ENCODE measurements at places on chromosomes 3 and 15.

GRCh38 chr3:20583648-20584047 is 397.6 kb upstream of the SGO1 start:
- no peak for DNase-seq
- no peak overlapping the region for H3K27ac ChIP-seq
- H3K27me3 ChIP-seq: no peaks in the 10 kb centered on the region
- no peak overlapping the region for H3K4me3 ChIP-seq

DNA sequence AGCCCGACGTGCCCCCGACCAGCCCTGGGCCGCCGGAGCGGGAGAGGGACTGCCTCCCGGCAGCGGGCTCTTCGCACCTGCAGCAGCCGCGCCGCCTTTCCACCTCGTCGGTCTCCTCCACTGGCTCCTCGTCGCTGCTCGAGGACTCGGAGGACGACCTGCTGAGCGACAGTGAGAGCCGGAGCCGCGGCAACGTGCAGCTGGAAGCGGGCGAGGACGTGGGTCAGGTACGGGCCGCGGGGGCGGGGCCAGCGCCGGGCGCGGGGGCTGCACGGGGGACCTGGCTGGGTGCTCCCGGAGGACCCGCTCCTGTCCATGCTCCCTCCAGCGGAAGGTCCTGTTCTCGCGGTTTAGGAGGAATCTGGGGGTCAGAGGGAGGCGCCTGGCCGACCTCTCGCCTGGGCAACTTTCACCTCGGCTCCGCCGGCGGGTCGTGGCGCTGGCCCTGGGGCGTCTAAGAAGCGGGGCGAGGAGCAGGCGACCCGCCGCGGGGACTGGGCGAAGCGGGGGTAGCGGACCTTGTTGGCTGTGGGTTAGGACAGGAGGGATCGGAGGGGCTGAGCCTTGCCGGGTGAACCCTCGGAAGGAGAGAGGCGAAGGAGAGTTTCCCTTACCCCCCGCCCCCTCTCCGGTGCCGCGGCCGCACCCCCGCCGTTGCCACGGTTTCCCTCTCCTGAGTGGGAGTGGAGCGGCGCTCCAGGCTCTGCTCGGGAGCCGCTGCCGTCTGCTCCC is 682 bp downstream of the ITPKA start:
- no peak overlapping the region for H3K27ac ChIP-seq
- H3K27me3 ChIP-seq: peaks cover 32% of the 10 kb centered on the region
- H3K4me1 ChIP-seq: peaks cover 22% of the 10 kb centered on the region
- peak overlapping the region; percentile 39 for H3K4me3 ChIP-seq
- DNase-seq: peak; percentile 27

DNA sequence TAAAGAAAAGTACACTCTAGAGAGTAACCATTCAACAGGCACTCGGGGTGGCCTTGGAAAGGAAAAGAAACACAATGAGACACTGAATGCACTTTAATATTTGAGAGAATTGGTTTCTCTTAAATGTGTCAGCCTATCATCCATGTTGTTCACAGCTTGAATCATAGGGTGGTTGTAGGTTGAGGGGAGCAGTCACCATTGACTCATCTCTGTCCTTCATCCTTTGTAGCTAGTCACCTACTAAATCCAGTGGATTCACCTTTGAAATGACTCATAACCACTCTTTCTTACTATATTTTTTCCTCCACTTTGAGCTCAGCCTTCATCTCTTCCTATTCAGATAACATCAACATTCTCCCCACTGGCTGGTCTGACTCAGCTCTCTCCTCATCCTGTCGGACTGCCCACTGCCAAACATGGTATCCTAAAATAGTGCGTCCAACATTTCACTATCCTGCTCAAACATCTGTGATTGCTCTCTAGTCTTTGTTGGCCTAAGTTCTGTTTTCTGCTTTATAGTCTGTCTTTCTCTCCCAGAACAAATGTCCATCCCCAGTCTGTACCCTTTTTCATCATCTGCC is 182.7 kb upstream of the GADL1 start:
- H3K27ac ChIP-seq: no peak overlapping the region
- no peaks in the 10 kb centered on the region for H3K36me3 ChIP-seq
- H3K27me3 ChIP-seq: no peaks in the 10 kb centered on the region
- H3K4me1 ChIP-seq: no peaks in the 10 kb centered on the region

- no peaks in the 10 kb centered on the region for H3K27me3 ChIP-seq
- no peak overlapping the region for H3K27ac ChIP-seq
- H3K4me1 ChIP-seq: no peaks in the 10 kb centered on the region
- H3K36me3 ChIP-seq: no peaks in the 10 kb centered on the region
Measured at GRCh38 chr15:94395640-94396039, 164.3 kb downstream of the MCTP2 start.

DNA sequence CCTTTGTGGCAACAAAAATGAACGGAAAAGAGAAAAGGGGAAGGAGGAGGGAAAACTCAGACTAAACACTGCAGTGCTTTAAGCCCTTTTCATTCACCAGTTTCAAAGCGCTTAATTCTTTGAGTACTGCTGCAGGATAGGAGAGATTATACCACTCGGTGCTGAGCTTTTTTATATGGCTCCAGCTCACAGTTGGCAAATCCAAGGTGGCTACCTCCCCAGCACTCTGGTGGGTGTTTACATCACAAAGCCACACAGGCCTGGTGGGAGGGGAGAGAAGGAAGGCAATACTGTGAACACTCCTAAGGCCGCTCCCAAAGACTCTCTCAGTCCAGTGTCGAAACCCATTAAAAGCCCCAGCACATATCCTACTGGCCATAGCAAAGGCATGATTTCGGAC is 191.4 kb downstream of the STT3B start:
- no peaks in the 10 kb centered on the region for H3K36me3 ChIP-seq
- no peaks in the 10 kb centered on the region for H3K4me1 ChIP-seq
- no peak for DNase-seq
- no peak overlapping the region for H3K27ac ChIP-seq
- H3K4me3 ChIP-seq: no peak overlapping the region
- H3K27me3 ChIP-seq: no peaks in the 10 kb centered on the region

DNA sequence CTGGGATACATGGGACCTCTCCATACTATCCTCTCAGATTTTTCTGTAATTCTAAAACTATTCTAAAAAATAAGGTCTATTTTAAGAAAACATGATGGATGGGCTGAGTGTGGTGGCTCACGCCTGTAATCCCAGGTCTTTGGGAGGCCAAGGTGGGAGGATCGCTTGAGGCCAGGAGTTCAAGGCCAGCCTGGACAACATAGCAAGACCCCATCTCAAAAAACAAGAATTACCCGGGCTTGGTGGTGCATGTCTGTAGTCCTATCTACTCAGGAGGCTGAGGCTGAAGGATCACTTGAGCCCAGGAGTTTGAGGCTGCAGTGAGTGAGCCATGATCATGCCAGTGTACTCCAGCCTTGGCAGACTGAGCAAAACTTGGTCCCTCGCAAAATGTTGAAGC is 9.4 kb downstream of the ZNF639 start:
- DNase-seq: no peak
- peaks cover 35% of the 10 kb centered on the region for H3K36me3 ChIP-seq
- no peaks in the 10 kb centered on the region for H3K4me1 ChIP-seq
- no peak overlapping the region for H3K4me3 ChIP-seq

DNA sequence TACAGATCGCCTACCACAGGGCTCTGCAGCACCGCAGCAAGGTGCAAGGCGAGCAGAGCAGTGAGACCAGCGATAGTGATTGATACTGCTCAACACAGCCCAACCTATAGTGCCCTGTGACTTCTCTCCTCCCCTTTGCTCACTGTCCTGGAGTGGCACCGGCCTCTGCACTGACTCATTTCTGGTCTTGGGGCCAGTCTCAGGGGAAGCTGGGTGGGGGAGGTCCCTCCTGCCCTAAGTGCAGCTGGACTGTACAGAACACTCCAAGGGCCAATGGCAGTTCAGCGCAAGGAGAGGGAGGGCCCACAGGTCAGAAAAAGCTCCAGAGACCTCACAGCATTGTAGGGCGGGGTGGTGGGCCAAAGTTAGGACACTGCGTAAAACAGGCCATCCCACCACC is 2.5 kb upstream of the OGG1 start:
- no peak for DNase-seq
- H3K27ac ChIP-seq: no peak overlapping the region
- no peak overlapping the region for H3K4me3 ChIP-seq
- H3K4me1 ChIP-seq: peaks cover 24% of the 10 kb centered on the region
- H3K36me3 ChIP-seq: peaks cover 44% of the 10 kb centered on the region

DNA sequence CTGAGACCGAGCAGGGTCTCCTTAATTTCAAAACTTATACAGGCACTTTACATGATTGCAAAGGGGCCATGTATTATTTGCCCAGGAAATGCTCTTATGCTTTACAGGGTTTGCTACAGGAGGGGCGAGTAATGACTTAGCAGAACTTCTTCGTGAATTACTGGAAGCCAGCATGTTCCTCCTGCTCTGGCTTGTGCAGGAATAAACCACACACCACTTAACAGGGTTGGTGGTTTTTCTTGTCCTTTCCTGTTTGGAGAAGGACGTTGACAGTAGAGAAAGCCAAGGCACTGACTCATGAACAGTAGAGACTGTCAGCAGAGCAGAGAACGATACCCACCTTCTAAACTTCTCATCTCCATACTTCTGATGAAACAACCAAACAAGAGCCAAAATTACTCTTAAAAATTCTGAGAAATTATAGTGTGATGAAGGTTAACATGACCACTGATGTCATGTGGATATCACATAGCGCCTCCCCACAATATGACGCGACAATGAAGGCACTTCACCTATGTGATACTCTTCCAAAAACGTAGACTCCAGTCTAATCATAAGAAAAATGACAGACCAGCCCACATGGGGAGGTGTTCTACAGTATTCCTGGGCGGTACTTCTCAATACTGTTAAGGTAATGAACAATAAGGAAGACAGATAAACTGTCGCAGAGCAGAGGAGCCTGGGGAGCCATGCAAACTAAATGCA is 24.7 kb upstream of the MCTP2 start:
- DNase-seq: no peak
- no peak overlapping the region for H3K4me3 ChIP-seq
- no peaks in the 10 kb centered on the region for H3K36me3 ChIP-seq
- no peaks in the 10 kb centered on the region for H3K27me3 ChIP-seq

DNA sequence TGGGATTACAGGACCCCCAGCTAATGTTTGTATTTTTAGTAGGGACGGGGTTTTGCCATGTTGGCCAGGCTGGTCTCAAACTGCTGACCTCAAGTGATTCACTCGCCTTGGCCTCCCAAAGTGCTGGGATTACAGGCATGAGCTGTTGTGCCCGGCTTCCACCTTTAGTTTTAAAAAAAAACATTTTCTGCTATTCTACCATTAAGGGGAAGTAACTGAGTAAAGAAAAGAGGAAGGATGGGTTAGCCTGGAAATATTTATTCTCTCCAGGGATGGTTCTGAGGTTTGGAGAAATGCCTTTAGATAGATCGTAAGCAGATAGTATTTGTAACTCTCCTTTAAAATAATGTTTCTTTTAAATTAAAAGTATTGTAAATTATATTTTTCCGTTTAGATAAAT is 3.1 kb downstream of the AP4E1 start:
- H3K4me3 ChIP-seq: no peak overlapping the region
- no peak overlapping the region for H3K27ac ChIP-seq
- peaks cover 6% of the 10 kb centered on the region for H3K4me1 ChIP-seq
- no peaks in the 10 kb centered on the region for H3K27me3 ChIP-seq
- H3K36me3 ChIP-seq: peaks cover 10% of the 10 kb centered on the region
- no peak for DNase-seq

- peaks cover 45% of the 10 kb centered on the region for H3K27me3 ChIP-seq
- no peaks in the 10 kb centered on the region for H3K36me3 ChIP-seq
- peaks cover 12% of the 10 kb centered on the region for H3K4me1 ChIP-seq
- DNase-seq: no peak
Measured at GRCh38 chr15:89356634-89357298, 22.1 kb upstream of the POLG start.

DNA sequence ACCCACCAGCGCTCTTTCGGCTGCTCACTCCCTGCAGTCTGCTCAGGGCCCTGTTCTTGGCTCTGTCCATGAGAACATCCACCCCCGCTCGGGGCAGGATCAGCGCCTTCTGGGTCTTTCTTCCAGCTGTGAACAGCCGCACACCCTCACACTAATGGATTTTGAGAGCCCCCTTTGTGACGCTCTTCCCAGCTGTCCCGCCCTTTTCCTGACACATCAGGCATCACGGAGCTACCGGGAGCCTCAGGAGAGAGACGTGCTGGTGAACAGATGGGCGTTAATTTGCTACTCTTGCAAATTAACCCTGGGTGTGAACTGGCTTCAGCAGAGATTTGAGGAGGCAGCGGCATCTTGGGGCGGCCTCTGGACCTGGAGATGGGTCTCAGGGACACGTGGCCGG is 113.0 kb downstream of the TMEM266 start:
- DNase-seq: no peak
- no peak overlapping the region for H3K4me3 ChIP-seq
- H3K36me3 ChIP-seq: no peaks in the 10 kb centered on the region
- no peak overlapping the region for H3K27ac ChIP-seq
- H3K27me3 ChIP-seq: no peaks in the 10 kb centered on the region
- H3K4me1 ChIP-seq: no peaks in the 10 kb centered on the region

- H3K4me3 ChIP-seq: no peak overlapping the region
- no peaks in the 10 kb centered on the region for H3K36me3 ChIP-seq
- no peak for DNase-seq
Measured at GRCh38 chr3:72329354-72329753, 518.9 kb downstream of the SHQ1 start.

DNA sequence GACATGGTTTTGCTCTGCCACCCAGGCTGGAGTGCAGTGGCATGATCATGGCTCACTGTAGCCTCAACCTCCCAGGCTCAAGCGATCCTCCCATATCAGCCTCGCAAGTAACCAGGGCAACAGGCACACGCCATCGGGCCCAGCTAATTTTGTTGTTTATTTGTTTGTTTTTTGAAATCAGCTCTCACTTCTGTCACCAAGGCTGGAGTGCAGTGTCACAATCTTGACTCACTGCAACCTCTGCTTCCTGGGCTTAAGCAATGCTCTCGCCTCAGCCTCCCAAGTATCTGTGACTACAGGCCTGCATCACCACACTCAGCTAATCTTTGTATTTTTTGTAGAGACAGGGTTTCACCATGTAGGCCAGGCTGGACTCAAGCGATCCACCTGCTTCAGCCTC is 26.3 kb upstream of the PLCH1 start:
- no peak overlapping the region for H3K27ac ChIP-seq
- H3K27me3 ChIP-seq: no peaks in the 10 kb centered on the region
- H3K36me3 ChIP-seq: no peaks in the 10 kb centered on the region
- H3K4me3 ChIP-seq: no peak overlapping the region
- no peaks in the 10 kb centered on the region for H3K4me1 ChIP-seq

DNA sequence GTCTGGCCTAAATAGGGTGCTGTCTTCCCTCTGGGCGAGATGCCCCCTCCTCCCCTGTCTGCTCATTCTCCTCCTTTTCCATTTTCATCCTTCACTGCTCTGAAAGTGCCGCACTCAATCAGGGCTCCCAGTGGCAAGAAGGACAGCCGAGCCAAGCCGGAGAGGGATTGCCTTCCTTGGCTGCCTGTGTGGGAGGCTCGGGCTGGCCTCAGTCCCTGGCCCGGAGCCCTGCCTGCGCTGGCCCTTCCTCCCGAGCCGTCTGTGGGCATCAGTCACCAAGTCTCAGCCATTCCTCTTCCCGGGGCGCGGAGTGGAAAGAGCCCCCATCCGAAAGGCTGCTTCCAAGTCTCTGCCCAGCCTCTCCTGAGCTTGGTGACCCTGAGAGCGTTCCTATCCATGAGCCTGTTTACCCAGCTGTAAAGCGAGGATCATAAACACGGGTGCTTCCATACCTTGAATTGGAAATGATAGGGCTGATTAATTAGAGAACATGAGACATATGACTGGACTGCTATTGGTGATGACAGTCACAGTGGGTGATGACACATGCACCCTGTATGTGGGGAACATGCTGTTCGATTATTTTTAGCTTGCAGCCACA is 59.1 kb upstream of the TLE3 start:
- no peak overlapping the region for H3K4me3 ChIP-seq
- no peaks in the 10 kb centered on the region for H3K4me1 ChIP-seq
- no peak overlapping the region for H3K27ac ChIP-seq
- no peaks in the 10 kb centered on the region for H3K36me3 ChIP-seq
- H3K27me3 ChIP-seq: no peaks in the 10 kb centered on the region

GRCh38 chr3:33093847-33094246 is 3.1 kb downstream of the GLB1 start:
- DNase-seq: no peak
- H3K27ac ChIP-seq: no peak overlapping the region
- H3K4me3 ChIP-seq: no peak overlapping the region
- H3K27me3 ChIP-seq: no peaks in the 10 kb centered on the region

Data from CD8-positive, alpha-beta memory T cell (primary cell).